IMR-90 (cell line): ENCODE measurements at places on chromosomes 7 and 10. TPM values are rescaled to one million over a fixed set of nuclear protein-coding genes. Genes with fewer than 3 reads are reported as not detected.

Gene ATOH7
- polyA plus RNA-seq, result 0.05 TPM in 1 of 2 replicates, not detected in the other

Gene MSMB
- not detected in 2 replicates for polyA plus RNA-seq

Gene PDK4
- 0.03 and 0.06 TPM in 2 replicates for polyA plus RNA-seq

Gene SLC13A1
- polyA plus RNA-seq, result not detected in 2 replicates

Gene OIT3
- not detected in 2 replicates for polyA plus RNA-seq

Gene OR6V1
- not detected in 2 replicates for polyA plus RNA-seq

Gene PLCE1
- polyA plus RNA-seq, result 2.2 TPM in 2 replicates

Gene FAM24A
- not detected in 2 replicates for polyA plus RNA-seq

Gene DENND2A
- 7.4 and 10.3 TPM in 2 replicates for polyA plus RNA-seq

Gene GBX1
- not detected in 2 replicates for polyA plus RNA-seq

DNA sequence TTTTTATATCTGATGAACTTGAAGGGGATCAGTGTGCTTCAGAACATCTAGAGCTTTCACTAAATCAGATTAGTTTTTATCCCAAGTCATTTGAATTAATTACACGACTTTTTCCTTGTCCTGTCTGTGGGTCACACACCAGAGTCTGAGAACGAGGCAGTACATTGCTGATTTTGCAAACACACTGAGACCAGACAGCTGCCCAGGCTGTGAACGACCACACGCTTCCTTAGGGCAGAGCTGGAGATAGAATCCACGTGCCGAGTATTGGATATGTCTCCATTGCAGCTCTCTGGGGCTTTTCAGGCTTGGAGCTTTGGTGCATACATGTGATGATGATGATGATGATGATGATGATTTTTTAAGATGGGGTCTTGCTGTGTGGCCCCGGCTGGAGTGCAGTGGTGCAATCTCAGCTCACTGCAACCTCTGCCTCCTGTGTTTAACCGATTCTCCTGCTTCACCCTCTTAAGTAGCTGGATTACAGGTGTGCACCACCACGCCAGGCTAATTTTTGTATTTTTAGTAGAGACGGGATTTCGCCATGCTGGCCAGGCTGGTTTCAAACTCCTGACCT is 81.1 kb downstream of the CAMK1D start:
- no peak for DNase-seq

DNA sequence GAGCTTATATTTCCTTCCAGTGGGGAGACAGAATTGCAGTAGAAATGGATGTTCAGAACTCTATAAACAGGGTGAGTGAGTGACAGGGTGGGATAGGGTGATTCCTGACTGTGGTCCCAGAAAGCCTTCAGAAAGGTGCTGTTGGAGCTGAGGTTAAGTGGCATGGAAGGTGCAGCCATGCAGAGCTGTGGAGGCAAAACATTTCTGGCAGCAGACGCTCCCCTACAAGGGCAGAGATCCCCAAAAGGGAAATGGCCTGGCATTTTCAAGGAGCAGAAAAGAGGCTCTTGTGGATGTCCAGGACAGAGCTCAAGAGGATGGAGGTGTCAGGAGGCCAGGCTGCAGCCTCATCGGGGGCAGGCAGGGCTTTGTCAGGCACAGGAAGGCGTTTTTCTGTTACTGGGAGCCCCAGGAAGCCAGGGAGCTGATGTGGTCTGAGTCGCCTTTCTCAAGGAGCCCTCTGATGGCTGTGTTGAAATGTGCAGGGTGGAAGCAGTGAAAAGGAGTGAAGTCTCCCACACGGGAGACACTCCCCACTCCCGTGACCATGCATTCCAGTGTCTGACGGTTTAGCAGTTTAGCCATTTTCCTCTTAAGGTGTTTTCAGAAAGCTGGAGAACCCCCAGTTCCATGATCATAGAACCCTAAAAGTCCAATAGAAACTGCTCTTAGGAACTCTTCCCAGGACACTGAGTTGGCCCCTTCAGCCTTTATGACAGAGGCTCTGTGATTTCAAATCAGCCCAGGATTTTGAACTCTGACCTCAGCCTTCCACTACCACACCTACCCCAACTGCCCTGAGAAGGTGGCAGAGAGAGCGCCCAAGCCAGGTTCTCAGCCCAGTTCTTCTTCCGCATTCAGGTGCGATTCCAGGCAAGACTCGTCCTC is 96.2 kb downstream of the C10orf105 start:
- DNase-seq, result peak; percentile 24

DNA sequence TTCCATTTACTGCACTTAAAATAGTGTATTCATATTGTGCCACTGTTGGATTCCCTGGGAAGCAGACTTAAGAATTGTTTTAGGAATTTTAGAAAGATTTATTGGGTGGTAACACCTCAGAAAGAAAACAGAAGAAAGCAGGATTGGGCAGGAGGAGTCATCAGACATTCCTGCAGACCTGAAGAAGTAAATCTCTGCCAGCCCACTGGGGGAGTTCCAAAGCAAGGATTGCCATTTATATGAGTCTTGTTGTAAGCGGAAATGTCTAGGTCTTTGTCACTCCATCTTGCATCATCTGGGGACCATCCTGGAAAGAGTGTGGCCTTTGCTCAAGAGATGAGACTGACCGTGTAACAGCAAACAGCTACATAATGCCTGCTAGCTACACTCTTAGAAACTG is 947.6 kb upstream of the POT1 start:
- no peak for DNase-seq

- no peak for DNase-seq
Observed at GRCh38 chr7:3657206-3657605, 356.2 kb downstream of the SDK1 start.

DNA sequence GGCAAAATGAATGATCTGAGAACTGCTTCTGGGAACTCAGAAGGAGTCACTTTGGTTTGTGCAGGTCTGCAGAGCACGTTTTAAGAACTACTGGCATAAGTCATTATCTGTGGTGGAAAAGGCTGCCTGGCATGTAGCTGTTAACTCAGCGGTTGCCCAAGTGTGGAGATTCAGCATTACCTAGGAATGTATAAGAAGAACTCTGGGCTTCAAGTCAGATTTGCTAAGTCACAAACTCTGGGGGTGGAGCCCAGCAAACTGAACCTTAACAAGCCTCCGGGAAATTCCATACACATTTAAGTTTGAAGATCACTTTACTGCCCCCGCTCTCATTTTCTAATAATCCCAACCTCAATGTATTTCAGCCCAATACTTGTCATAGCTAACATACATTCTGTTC is 31.1 kb downstream of the PLXDC2 start:
- DNase-seq, result peak; percentile 59

- no peak for DNase-seq
Observed at GRCh38 chr10:112775892-112776674, 174.0 kb upstream of the TCF7L2 start.

GRCh38 chr10:77939561-77940001 is 13.0 kb upstream of the DLG5 start:
- DNase-seq, result peak; percentile 76

DNA sequence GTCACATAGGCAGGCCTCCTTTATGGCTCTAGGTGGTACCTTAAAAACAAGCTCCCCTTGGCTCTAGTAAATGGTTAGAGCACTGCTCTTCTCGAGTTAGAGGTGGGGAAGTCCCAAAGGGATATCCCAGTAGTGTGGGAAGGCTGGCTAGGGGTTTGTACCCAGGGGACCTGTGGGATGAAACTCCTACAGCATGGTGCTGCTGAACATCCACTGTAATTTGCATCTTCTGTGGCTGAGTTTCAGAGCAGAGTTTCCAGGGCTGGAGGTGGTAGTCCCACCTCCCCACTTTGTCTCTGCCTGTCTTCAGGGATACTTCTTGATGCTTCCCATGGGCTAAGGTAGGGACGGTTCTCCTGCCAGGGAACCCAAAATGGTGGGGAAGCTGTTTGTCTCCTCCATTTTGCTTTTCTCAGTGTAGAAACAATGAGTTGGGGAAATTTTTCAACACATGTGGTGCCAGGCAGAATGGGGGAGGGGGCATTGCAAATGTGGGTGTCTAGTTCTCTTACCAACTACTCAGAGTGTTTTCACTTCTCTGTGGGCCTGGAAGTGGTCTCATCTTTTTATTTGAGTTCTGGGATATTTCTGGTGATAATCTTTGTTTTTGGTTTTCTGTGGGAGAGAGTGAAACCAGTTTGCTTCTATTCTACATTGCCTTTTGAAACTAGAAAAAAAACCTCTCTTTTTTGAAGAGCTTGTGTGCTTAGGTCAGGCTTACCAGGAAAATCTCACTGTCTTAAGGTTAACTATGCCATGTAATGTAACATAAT is 36.3 kb downstream of the SCART1 start:
- no peak for DNase-seq

DNA sequence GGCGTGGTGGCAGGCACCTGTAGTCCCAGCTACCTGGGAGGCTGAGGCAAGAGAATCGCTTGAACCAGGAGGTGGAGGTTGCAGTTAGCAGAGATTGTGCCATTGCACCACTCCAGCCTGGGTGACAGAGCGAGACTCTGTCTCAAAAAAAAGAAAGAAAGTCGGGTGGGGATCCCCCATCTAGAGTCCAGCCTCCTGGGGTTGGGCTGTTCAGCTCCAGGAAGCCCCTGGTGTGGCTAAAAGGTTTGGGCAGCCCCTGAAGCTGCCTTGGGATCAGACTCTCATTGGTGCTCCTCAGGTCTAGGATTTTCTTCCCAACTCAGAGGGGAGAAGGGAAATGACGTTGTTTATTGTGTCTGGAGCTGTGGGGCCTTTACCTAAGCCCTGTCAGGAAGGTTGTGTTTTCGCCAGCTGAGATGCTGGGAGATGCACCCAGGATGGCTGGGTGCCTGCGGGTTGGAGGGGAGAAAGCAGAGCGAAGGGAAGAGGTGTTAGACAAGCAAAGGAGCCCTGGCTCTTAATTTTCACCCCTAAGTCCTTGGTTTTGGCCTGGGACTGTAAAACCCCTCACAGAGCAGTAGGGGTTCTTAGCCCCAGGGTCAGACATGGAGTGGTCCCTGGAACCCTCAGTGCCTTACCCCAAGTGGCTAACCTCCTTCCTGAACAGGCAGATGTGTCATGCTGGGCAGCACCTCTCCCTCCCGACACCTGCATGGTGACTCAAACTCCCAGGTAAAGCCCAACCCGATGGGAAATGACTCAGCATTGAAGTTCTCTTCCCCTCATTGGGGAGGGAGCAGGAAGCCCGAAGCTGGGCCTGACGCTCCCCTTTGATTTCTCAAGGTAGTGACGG is 21.1 kb downstream of the PLAU start:
- DNase-seq, result no peak

DNA sequence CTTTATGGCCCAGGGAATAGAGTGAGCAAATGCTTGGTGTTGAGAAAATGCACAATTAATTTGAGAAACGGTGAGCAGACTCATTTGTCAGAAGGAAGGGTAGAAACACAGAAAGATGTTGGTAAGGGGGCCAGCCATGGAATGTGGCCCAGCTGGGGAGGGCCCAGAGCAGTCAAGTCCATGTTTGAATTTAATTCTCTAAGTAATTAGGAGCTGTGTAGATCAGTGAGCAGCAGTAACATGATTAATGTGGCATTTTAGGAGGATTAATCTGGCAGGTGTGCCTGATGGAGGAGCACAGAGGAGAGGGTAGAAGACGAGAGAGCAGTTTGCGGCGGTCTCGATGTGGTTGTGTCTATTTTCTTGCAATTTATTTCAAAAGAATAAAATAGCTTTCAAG is 218.7 kb downstream of the FRMD4A start:
- no peak for DNase-seq

GRCh38 chr7:27198138-27198841 is 1.6 kb downstream of the HOXA13 start:
- DNase-seq, result no peak

- peak; percentile 79 for DNase-seq
Observed at GRCh38 chr7:133436014-133436428, 183.1 kb downstream of the EXOC4 start.

DNA sequence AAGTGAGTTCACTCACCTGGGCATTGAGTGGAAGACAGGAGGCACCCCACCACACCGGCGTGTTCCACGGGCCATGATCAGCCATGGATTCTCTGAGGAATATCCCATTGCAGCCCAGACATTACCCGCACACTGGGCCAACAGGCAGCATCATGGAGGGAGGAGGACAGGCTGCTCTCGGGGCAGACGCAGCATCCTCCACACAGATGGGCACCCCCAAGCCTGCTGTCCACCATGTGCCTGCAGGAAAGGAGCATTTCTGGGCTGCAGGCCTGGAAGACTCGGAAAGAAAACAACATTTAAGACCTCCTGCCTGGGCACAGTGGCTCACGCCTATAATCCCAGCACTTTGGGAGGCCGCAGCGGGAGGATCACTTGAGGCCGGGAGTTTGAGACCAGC is 71.0 kb upstream of the SH2B2 start:
- no peak for DNase-seq

- no peak for DNase-seq
Observed at GRCh38 chr7:80140388-80140787, 5.8 kb downstream of the GNAI1 start.

- DNase-seq, result no peak
Observed at GRCh38 chr10:90575125-90575524, 282.7 kb downstream of the HTR7 start.

GRCh38 chr7:43437001-43437400 is 145.9 kb upstream of the STK17A start:
- DNase-seq, result no peak

- DNase-seq, result no peak
Observed at GRCh38 chr7:133623721-133624120, 370.8 kb downstream of the EXOC4 start.

- no peak for DNase-seq
Observed at GRCh38 chr10:31522820-31523219, 203.8 kb downstream of the ZEB1 start.

- DNase-seq, result no peak
Observed at GRCh38 chr7:157505646-157506045, 168.8 kb downstream of the DNAJB6 start.

GRCh38 chr10:500876-501275 is 188.6 kb downstream of the DIP2C start:
- peak; percentile 59 for DNase-seq

DNA sequence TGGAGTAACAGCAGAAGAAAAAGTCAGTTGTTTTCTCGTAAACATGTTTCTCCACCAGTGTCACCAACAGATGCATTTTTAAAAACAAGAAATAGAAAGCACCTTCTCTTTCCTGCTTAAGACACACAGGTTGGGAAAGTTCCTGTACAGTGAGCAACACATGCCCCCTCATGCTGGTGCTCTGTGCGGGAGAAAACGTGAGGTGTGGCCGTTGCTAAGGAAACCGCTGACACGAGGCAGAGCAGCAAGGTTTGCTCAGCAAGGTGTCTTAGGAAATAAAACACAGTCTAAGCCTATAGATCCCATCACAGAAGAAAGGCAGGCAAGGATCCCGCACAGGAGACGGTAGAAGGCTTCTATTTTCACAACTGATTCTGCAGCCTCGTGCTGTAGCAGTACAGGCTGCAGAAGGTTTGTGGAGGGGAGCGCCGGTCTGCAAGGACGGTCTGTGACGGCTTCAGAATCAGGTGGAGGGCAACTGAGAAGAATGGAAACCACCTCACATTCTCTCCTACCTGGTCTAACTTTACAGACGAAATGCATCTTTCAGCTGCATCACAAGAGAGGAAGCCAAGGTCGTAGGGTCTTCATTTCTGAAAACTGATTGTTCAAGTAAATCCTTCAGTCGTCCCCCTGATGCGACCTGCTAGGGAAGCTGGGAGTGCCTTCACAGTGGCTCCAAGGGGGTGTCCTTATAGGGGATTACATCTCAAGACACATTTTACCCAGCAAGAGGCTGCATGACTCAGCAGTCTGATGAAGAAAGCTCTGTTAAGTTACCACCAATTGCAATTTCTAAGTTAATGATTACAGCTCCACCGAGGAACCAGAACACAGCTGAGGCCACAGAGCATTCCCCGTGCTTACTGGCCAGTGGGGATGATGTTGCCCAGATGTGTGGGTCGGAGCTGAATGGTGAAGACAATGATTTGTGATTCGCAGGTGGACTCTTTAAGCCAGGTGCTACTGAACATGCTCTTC is 150.7 kb upstream of the KLF14 start:
- no peak for DNase-seq
